ENCODE measurements at places on chromosomes 5 and 9.

DNA sequence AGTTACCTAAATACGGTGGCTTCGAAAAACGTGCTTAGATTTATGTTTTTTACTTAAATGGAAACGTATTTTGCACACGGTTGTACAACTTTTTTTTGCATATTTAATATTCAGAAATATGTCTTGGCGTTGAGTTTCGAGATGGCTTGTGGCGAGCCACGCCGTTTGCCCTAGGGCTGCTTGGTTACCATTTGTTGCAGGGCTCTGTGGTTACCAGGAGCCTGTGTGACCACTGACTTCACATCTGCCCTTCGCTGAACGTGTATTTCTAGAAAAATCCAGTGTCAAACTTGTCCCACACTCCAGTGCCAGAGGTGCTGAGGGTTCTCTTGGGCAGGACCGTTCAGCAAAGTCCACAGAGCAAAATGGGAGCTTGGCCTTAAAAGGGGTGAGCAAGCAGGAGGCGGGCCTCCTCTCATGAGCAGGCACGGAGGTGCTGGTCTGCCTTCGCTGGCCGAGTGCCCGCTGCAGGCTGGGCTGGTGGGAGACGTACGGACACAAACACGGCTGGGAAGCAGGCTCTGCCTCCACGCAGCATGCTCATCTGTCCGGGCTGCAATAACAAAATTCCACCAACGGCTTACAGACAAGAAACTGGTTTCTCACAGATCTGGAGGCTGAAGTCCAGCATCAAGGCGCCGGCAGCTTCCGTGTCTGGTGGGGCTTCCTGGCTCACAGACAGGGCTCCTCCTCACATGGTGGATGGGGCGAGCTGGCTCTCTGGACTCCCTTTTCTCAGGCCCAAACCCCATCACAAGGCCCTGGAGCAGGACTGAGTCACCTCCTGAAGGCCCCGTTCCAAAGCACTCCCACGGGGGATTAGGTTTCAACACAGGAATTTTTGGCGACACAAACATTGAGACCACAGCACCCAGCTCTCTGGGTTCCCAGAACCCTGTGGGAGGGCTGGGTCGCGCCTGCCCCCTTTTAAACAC is 5.4 kb downstream of the MRPL36 start:
- DNase-seq: peak; percentile 76

- no peak for DNase-seq
Measured at GRCh38 chr5:94870511-94871183, 252.2 kb downstream of the SLF1 start.

GRCh38 chr9:37329576-37329975 is 92.9 kb upstream of the GRHPR start:
- no peak for DNase-seq

DNA sequence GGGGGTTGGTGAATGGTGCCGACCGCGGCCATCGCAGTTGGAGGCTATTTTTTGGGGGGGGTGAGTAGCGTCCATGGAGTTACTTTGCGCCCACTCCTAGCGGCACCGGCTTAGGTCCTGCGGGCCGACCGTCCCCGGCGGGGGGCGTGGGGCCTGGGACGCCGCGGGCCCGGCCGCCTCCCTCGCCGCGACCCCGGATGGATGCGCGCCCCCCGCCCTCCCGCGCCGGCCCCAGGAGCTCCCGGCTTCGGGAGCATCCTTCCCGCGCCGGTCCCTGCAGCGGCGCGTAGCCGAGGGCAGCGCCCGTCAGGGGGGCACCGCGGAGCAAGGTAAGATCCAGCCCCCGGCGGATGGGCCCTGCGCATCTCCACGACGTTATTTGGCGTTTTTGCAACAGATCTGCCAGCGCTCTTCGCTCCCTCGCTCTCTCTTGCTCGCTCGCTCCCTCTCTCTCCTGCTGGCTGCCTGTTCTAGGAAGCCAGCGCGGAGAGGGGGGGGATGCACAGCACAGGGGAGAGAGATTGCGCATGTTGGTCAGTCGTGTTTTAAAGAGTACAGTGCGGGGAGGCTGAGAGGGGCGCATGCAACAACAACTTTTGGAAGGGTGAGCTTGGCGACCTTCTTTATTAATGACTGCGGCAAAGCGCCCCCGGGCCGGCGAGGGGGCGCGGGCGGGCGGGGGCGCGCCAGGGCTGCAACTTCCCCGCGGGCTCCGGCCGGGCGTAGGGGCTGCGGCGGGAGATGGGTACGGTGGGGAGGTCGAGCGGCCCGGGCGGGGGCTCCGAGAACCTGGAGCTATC is 413 bp downstream of the JADE2 start:
- peak; percentile 88 for DNase-seq

DNA sequence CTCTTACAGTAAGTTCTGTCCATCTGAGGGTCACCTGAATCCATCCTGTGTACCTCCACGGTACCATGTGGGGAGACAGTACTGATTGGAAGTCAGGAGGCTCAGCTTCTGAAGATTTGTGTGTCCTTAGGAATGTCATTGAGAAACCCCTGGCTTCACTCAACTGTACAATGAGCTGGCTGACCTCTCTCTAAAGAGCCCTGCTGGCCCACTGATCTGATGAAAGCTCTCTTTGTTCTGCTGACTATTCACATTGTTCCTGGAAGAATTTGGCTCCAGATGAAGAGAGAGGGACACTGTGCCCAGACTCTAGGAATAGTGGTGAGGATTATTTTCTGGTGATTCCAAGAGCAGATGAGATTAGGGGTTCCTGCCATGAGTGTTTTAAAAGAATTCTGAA is 141.2 kb downstream of the LURAP1L start:
- DNase-seq: no peak

GRCh38 chr9:1050125-1050895 is at the start of gene DMRT2:
DMRT2 (plus strand) TSS chr9:1050357; CDS start chr9:1051614, 1,257 bp downstream.
- DNase-seq: peak; percentile 94

DNA sequence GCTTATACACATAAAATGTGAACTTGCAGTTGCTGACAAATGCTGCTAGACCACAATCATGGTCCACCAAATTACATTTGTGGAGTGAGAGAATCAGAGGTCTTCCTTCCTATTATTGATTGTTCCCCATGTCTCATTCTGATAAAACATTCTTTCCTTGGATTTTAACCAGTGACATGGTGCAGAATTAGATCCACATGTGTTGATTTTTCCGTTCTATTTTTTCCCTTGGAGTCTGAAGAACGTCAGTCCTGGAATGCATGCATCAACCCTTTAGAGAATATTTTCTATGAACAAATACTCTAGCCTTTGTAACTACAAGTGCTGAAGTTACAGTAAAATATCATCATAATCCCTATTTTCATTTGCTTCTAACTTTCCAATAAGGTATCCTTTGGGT is 170.7 kb upstream of the SPRY4 start:
- DNase-seq: no peak

DNA sequence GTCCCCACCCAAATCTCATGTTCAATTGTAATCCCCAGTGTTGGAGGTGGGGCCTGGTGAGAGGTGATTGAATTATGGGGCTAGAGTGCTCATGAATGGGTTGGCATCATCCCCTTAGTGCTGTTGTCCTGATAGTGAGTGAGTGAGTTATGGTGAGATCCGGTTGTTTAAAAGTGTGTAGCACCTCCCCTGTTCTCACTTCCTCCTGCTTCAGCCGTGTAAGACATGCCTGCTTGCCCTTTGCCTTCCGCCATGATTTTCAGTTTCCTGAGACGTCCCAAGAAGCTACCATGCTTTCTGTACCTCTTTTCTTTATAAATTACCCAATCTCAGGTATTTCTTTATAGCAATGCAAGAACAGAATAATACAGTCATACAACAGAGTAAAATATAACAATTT is 742 bp upstream of the LECT2 start:
- DNase-seq: no peak

GRCh38 chr9:130454096-130454811 is 9.5 kb downstream of the ASS1 start:
- no peak for DNase-seq

DNA sequence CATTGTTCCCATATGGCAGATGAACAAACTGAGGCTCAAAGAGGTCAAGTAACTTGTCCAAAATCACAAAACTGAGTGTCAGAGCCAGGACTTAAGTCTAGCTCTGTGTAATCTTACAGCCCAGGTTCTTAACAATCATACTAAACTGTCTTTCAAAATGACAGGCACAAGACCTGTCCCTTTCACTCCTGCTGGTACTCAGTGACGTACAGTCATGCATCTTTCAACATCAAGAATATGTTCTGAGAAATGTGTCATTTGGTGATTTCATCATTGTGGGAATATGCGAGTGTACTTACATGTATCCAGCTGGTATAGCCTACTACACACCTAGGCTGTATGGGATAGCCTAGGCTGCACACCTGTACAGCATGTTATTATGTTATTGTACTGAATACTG is 646.8 kb upstream of the WWC1 start:
- DNase-seq: no peak

- no peak for DNase-seq
Measured at GRCh38 chr5:16567365-16567764, 49.4 kb downstream of the RETREG1 start.

DNA sequence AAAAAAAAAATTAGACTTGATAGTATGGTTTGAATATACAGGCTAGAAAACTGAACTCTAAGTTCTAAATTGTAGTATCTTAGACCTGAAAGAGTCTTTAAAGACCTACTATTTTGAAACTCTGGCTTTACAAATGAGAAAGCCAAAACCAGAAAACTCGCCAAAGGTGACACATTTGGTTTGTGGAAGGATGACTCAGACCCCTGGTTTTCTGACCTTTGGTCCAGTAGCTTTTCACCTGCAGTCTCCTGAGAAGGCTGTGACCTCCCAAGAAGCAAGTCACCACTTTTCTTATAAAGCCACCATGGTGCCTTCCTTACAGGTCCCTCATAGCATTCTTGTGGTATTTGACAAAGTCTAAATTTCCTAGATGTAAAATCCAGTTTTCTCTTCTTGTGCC is 102.1 kb upstream of the CEP78 start:
- DNase-seq: no peak

DNA sequence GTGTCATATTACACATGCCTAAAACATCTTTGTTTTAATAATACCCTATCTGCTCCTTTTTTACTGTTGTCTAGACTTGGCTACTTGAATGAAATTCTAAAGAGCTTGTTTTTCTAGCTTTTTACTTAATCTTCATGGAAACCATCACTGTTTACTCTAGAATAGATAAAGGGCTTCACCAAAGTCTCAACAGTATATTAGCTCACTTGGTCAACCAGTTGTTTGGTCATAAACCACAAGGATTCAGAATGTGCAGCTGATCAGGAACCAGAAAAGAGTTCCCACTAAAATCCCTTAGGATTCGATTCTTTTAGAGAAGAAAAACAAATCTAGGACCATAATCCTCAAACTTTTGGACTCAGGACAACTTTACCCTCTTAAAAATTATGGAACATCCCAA is 38.0 kb downstream of the CDO1 start:
- DNase-seq: no peak

GRCh38 chr9:18343784-18344183 is 130.2 kb upstream of the ADAMTSL1 start:
- no peak for DNase-seq

- peak; percentile 70 for DNase-seq
Measured at GRCh38 chr9:129640871-129641749, 841 bp downstream of the ASB6 start.

- DNase-seq: no peak
Measured at GRCh38 chr5:81428861-81429260, 34.9 kb upstream of the ACOT12 start.

Measured in suprapubic skin (tissue), 4 donors.